Inflammatory macrophage (primary cell): ENCODE measurements at places on chromosomes 13 and 19.

- no peak for DNase-seq
Measured at GRCh38 chr19:10643172-10643967, 10.8 kb upstream of the ILF3 start.

DNA sequence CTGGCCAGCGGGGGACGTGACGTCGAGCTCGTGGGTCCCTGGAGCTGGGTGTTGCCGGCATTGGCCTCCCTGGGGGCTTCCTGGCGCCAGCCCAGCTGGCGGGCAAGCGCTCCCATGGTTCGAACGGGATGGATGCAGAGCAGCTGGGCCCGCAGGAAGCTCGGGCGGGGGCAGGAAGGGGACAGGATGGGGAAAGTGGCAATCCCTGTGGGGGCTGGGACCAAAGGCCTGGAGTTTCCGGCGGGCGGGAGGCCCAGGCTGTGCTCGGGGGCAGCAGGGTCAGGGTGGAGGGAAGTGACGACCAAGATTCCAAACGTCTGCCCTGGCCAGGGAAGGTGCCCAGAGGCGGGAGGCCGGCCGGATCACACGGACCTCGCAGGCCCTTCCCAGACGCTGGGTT is 19.3 kb downstream of the PALM start:
- DNase-seq: no peak

DNA sequence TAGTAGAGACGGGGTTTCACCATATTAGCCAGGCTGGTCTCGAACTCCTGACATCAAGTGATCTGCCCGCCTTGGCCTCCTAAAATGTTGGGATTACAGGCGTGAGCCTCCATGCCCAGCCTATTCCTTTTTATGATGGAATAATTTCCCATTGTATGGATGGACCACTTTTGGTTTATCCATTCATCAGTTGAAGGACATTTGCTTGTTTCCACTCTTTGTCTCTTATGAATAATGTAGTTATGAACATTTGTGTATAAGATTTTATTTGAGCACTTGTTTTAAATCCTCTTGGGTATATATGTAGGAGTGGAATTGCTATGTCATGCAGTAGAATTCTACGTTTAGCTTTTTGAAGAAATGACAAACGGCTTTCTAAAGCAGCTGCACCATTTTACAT is 23.3 kb downstream of the FBXO27 start:
- DNase-seq: no peak

DNA sequence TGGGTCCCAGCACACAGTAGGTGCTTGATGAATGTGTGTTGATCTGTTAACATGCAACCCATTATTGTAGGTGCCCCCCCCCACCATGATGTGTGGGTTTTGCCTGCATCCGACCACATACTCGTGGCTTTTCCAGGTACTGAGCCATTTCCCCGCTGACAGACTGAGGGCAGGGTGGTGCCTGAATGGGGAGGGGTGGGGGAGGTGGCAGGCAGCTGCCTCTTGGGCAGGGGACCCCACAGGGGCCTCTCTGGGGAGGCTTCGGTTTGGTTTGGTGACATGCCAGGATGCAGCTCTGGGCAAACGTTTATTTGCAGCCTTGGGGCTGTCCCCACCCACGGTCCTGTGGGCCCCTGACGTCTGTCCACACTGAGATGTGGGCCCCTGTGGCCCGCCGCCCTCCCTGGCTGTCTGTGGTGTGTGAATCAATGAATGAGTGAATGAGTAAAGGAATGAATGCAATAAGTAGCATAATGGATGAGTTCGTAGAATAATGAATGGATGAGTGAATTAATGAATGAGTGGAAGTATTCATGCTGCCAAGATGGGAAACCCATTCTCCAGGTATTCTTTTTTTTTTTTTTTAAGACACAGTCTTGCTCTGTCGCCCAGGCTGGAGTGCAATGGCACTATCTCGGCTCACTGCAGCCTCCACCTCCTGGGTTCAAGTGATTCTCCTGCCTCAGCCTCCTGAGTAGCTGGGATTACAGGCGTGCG is 9.0 kb upstream of the JUND start:
- peak; percentile 73 for DNase-seq
